GM04504 (cell line): ENCODE measurements at places on chromosomes 12 and 14.

DNA sequence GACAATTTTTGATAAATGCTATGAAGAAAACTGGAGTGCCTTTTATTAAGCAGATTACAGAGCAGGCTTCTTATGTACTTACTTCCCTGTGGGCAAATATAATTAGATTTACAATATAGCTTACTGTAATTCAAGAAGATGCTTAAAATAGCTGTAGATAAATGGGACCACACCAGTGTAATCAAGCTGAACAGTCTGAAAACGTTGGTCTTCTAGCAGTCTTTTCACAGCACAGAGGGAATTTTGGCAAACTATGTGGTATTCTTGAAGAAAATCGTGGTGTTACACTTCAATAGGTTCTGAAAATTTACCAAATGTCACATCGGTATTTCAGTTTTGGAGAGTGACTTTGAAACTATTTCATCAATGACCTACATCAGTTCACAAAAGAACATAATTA, 47.7 kb downstream of the SLC16A7 start:
- no peak for DNase-seq

GRCh38 chr14:90720832-90721231, 95.4 kb downstream of the TTC7B start:
- no peak for DNase-seq

GRCh38 chr12:131136539-131136872, 182.8 kb downstream of the ADGRD1 start:
- no peak for DNase-seq

DNA sequence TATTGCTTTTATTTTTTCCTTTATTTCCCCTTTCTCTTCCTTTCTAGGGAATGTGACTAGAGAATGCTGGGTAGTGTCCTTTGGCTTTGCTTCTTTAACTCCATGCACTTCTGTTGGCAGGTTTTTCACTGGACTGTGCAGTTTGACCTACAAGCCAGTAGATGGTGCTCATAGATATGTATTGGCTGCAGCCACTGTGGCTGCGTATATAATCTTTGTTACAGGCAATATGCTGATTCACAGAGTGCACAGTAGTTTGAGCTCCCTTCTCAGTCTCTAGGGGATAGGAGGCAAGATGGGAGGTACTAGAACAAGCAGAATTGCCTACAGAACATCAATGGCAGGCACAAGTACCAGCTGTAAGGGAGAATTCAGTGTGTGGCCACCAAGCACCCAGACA, 503.5 kb downstream of the LRFN5 start:
- DNase-seq, result peak; percentile 13

DNA sequence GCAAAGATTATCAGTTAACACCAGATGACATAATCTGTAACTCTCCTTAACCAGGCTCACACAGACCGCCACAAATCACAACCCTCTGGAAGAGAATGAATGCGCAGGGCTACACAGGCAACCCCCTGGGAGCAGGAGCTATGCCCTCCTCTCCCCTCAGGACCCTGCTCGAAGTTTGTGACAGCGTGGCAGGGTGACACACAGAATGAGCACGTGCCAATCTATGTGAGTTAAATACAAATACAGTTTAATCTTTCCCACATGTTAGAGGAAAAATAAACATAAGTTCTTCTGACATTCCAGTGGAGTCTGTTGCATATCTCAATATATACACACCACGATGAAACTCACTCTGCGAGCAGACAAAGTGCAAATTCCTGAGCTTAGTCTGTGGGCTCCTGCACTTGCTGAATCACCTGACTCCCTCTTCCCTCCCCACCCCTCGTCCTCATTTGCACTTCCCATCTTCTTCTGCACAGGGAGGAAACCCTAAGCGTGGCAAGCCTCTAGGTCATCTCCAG, 37.6 kb downstream of the BCAT1 start:
- peak; percentile 46 for DNase-seq

DNA sequence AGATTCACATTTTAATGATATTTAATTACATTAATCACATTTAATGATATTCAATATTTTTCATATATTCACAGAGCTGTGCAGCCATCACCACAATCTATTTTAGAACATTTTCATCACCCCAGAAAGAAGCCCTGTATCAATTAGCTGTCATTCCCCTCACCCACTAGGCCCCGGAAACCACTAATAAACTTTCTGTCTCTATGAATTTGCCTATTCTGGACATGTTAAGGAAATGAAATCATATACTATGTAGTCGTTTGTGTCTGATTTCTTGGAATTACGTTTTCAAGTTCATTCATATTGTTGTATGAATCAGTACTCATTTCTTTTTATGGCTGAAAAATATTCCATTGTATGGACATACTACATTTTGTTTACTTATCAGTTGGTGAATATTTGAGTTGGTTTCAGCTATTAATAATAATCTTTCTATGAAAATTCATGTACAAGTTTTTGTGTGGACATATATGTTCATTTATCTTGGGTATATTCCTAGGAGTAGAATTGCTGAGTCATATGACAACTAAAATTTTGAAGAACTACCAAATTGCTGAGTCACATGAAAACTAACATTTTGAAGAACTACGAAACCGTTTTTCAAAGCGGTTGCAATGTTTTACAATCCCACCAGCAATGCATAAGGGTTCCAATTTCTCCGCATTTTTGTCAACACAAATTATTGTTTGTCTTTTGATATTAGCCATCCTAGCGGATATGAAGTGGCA, 11.7 kb upstream of the OTOGL start:
- no peak for DNase-seq

- DNase-seq, result no peak
Observed at GRCh38 chr14:93207468-93208308, 632 bp downstream of the UBR7 start.

DNA sequence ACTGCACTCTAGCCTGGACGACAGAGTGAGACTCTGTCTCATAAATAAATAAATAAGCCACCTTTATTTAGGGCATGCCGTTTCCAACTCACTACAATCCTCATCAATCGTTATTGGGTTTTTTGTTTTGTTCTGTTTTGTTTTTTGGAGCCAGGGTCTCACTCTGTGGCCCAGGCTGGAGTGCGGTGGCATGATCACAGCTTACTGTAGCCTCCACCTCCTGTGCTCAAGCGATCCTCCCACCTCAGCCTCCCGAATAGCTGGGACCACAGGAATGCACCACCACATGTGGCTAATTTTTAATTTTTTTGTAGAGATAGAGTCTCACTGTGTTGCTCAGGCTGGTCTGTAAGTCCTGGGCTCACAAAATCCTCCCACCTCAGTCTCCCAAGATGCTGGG, 3.6 kb upstream of the ANAPC5 start:
- no peak for DNase-seq

DNA sequence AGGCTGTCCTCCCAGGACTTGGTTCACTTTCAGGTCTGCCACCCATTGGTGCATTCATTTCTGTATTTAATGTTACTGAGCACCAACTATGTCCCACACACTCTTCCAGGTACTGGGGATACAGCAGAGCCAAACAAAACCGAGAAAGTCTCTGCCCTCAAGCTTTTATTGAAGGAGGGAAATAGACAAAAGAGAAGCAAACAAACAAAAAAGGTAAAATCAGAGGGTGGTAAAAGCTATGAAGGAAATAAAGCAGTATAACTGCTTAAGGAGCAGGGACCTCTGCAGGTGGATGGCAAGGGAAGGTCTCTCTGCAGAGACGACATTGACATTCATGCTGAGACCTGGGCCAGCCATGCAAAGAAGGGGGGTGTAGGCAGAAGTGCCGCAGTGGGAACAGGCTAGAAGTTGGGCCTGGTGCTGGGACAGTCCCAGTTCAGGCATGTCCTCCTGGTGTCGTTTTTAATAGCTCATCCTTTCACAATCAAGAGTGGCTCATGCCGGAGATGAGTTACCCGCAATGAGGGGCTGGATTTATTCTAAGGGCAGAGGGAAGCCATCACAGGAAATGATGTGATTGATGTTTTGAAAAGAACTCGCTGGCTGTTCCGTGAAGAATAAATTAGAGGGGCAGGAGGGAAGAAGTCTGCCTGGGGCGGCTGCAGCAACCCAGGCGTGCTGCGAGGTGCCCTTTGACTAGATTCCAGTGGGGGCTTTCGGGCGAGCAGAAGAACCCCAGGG, 72.8 kb downstream of the IRF2BPL start:
- DNase-seq, result peak; percentile 60

- DNase-seq, result peak; percentile 49
Observed at GRCh38 chr12:58502226-58502625, 418.1 kb downstream of the LRIG3 start.

GRCh38 chr12:120797677-120798642, 72.3 kb downstream of the ACADS start:
- DNase-seq, result no peak

DNA sequence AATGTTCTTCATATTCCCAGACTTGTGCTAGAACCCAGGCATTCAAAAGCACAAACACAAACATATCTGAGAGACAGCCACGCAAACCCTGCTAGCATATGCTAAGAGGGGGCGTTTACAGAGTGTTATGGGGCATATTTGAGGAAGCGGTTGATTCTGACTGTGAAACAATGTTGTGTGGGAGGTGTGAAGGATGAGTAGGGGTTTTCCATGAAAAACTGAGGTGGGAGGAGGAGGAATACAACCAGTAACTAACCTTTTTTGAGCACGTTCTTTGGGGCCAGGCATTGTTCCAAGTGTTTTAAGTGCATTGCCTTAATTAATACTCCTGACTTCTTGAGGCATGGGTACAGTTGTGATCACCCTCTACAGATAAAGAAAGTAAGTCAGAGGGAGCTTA, 499.5 kb downstream of the AACS start:
- DNase-seq, result no peak

GRCh38 chr12:49959685-49960473, 1.8 kb upstream of the AQP5 start:
- no peak for DNase-seq

GRCh38 chr12:61538951-61539350, 721.3 kb upstream of the USP15 start:
- no peak for DNase-seq

GRCh38 chr14:105877645-105878044, 351.3 kb downstream of the TMEM121 start:
- no peak for DNase-seq

GRCh38 chr12:83931451-83931850, 981.1 kb downstream of the SLC6A15 start:
- no peak for DNase-seq

GRCh38 chr14:104400355-104400754, 179.2 kb upstream of the C14orf180 start:
- no peak for DNase-seq

DNA sequence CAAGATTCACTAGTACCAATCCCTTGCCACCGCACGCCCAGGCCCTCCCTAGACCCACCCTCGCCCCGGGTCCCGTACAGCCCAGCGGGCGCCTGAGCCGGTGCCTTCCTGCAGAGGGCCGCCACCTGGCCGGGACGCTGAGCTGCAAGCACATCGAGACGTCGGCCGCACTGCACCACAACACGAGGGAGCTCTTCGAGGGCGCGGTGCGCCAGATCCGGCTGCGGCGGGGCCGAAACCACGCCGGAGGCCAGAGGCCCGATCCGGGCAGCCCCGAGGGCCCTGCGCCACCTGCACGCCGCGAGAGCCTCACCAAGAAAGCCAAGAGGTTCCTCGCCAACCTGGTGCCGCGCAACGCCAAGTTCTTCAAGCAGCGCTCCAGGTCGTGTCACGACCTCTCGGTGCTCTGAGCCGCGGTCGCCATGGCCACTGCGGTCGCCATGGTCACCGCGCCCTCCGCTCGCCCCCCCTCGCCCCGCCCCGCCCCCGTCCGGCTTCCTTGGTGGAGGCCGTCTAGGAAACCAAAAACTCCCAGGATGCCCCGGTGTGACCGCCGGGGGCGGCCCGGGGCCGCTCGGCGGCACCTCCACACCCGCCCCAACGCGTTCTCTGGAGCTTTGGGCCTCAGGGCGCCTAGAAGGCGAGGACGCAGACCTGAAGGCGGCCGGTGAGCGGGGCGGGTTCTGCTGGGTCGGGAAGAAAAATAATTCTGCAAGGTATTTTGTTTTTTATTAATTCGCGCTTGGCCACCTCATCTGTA, 3.7 kb downstream of the REM2 start:
- DNase-seq, result peak; percentile 28

DNA sequence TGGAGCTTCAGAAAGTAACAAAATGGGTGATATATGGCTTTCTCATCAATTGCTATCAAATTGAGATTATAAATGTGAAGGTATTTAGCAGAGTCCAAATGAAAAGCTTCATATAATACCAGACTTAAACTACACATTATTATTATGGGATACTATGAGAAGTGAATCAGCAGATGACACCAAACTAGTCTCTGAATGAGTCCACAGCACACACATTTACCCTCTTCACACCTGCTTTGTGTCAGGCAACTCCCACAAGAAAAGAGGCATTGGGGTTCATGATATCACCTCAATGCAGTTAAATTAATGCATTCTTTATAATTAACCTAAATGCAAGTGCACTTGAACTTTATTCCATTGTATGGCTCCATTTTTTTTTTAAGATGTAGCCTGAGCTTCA, 330.5 kb downstream of the BCL11B start:
- no peak for DNase-seq
